ENCODE measurements at places on chromosomes 7 and 10.

- DNase-seq = no peak
Observed at GRCh38 chr7:107998660-107999480, 4.1 kb downstream of the LAMB1 start.

- DNase-seq = no peak
Observed at GRCh38 chr10:132400547-132401151, 3.6 kb downstream of the PWWP2B start.

GRCh38 chr7:117448655-117449054 lies 21.4 kb upstream of the ASZ1 start:
- DNase-seq = no peak

- DNase-seq = no peak
Observed at GRCh38 chr10:35572583-35572982, 32.6 kb upstream of the GJD4 start.

DNA sequence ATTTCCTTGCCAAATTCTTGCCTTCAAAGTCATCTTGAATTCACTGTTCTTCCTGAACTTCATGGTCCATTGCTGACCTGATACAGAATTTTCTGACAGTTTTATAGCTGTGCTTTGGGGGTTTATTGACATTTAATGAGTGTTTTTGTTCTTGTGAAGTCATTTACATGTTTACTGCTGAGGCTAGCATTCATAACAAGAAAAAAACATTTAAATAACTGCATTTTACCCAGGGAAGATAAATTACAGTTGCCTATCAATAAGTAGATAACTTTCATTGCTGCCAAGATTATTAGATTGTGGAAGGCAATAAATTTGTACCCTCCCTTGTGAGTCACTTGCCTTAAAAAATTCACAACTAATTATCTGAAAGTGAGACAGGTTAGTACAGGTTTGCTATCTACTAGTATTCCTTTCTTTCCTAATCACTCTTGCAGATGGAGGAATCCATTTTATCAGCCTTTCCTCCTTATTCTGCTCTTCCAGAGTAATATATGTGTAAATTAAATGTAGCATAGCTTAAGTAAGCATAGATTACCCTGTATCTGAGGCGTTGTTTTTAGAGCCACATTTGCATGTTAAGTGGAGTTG lies 178.4 kb downstream of the EXOC4 start:
- no peak for DNase-seq

- no peak for DNase-seq
Observed at GRCh38 chr10:86755454-86755739, 1.0 kb upstream of the BMPR1A start.

DNA sequence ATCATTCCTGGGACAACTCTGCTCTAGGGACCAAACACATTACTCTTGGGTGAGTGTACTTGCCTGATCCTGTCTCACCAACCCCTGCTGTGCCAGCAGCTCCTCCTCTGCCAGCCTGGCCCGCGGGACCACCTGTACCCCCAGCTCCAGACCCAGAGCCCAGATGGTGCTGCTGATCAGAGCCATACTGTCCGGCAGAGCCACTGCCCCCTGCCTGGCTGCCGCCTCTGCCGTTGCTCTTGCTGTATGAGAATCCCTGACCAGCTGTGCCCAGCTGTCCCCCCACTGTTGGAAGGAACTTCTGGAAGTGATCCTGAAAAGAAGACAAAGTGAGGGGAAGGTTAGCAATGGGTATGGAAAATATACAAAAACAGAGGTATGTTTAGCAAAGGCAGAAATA lies 6.9 kb downstream of the MYOZ1 start:
- no peak for DNase-seq

- DNase-seq = no peak
Observed at GRCh38 chr10:102994531-102995295, 76.6 kb downstream of the CNNM2 start.

DNA sequence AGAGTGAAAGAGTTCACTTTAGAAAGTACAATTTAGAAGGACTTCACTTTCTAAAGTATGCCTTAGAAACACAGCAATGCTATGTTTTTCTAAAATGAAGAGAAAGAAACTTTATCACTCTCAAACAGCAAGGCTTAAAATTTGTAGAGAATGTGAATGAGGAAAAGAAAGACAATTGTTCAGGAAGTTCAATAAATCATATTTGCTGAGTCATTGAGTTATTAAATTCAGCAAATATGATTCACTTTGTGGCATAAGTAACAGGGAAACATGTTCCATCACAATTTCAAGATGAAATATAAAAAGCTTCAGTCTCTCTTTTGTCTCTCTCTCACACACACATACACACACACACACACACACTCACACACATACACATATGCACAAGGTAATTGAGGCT lies 187.9 kb downstream of the PCDH15 start:
- DNase-seq = no peak

DNA sequence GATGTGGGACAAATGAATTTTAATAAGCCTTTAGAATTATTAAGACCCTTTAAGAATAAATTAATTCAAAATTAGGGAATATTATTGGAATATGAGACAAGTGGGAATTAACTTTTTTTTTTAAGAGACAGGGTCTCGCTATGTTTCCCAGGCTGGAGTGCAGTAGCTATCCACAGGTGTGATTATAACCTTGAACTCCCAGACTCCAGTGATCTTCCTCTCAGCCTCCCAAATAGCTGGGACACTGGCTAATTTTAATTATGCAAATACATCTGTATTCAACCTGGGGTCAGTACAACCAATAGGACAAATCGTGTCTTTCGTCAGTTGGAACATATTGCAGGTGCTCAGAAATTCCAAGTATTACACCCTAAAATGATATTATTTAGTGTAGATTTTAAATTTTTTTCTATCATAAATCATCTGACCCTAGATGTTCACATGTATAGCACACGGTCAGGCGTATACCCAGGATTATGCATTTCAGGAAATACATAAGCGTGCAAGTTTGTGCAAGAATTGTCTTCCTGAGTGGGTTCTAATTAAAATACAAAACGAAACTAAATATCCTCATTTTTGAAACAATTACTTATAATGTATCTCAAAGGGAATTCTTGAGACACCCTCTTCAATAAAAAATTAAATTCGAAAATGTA lies 1.2 kb downstream of the NT5C3A start:
- DNase-seq = no peak

- no peak for DNase-seq
Observed at GRCh38 chr10:8004469-8005000, 50.0 kb upstream of the GATA3 start.

DNA sequence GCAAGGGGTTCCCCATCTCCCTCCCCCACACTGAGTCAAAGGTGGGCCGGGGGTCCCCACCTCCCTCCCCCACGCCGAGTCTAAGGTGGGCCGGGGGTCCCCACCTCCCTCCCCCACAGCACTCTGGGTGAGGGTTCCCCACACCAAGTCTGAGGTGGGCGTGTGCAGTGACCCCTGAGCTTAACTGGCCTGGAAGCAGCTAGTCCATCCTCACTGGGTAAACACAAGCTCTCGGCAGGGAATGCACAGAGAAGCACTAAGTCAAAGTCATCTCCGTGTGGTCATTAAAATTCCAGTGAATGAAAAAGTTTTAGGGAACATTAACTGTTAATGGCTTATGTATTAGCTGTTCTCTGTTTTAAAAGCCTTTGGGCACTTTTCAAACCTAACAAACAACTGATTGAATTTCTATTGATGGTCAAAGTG lies 43.7 kb upstream of the PRKAR1B start:
- no peak for DNase-seq

DNA sequence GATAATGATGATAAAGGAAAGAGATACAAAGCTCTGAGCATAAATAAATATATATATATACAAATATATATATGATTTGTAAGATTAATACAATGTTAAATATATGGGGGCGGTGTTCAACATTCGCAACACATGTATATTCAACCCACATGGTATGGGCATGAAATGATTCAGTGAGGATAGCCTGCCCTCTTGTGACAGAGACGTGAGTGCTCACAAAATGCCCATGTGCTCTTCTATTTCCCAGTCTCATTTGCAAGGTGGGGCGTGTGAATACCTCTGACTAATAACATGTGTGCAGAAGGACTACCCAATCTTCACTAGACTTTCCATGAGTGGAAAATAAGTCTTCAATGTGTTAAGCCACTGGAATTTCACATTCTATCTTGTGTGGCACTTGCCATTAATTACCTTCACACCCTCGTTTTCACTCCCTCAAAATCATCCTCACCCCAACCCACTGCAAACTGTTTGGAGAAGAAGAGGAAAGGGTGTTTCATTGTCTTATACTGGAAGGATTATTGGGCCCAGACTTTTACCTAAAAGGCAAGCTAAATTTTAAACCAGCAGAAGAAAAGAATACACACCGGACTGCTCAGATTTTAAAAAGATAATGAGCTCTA lies 26.9 kb downstream of the ASAH2 start:
- DNase-seq = peak; percentile 2

DNA sequence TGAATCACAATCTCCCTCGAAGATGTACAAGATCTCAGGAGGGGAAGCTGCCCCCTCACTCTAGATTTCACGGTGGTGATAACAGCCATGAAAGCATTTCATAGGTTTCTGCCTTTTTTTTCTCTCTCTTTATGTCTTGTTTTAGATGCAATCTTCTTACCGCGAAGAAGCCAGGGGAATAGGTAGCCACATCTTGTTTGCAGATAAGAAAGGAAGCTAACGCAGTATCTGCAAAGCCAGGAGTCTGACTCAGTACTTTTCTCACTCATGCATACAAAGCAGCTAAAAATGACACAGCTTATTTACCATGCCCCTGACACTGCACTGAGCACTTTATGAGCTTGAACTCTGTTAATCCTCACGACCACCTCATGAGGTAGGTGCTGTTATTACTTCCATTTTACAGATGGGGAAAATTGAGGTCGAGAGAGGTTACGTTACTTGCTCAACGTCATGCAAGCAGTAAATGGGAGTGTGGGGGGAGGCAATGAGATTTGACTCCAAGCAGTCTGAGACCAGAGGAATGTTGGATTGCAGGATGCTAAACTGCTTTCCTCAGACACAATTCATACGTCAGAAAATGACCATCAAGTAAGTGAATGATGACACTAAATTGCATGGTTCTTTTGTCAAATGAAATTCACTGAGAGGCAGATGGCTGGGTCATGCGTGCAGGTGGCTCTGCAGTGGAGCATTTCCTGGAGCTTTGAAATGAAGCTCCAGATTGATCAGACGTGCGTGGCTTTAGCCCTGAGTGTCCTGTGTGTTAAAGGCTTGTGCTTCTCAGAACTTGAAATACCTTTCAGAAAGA lies 3.3 kb downstream of the MAP3K8 start:
- no peak for DNase-seq

DNA sequence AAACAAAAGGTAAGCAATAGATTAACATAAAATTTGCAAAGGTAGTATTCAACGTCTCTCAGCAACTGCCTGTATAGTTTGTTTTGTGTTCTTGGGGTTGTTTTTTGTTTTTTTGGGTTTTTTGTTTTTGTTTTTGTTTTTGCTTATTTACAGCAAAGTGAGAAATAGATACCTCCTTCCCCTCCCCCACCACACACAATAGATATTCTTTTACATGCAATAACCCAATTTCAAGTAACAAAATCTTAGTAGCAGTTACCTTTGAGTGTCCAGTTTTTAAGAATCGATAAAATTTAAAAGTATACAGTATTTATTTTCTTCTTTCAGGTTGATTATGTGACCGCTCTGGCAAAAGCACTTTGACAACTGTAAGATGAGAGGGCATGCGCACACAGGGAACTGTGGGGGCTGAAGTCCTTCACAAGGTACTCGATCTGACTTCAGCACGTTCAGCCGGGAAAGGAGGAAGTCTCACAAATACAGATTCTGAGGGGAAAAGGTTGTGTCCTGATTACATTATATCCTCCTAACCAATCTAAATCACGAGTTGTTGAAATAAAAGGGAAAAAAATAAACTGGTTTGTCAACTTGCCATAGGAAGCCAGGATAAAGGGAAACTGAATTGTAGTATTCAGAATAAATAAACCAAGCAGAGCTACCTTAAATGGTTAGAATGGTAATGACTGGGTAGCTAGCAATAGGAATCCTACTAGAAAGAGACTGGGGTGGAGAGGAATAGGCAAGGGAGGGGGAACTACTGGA lies 47.8 kb downstream of the CPEB3 start:
- no peak for DNase-seq

GRCh38 chr7:4738711-4739527 lies 36.5 kb upstream of the AP5Z1 start:
- DNase-seq = no peak

DNA sequence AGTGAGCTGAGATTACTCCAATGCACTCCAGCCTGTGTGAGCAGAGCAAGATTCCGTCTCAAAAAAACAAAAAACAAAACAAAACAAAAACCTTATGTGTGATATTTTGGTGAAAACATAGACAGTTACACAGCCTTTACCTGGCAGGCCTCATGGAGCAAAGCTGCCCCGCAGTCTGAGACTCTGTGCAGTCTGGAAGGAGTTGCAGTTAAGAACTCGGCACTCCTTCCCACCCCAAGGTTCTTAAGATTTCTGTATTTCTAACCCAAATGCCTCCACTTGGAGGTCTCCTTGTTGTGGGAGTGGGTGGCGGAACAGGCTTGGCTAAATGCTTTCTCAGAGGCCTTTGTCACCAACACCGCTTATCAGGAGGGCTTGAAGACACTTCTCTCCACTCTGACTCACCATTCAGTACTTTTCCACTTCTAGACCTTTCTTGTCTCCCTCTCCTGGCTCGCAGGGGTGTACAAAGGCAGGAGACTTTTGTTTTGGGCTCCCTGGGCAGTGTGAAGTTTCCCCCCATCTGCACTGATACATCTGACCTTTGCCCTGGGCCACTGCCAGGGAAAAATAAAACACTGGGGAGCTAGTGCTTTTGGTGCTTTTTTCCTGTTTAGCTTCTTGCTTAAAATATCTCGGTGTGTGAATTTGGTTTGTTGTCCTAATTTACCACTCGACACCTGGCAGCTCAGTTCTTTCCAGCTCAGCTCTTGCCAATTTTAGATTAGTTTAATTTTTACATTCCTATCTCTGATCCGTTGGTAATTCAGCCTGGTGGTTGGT lies 51.3 kb upstream of the MAGI2 start:
- DNase-seq = no peak

DNA sequence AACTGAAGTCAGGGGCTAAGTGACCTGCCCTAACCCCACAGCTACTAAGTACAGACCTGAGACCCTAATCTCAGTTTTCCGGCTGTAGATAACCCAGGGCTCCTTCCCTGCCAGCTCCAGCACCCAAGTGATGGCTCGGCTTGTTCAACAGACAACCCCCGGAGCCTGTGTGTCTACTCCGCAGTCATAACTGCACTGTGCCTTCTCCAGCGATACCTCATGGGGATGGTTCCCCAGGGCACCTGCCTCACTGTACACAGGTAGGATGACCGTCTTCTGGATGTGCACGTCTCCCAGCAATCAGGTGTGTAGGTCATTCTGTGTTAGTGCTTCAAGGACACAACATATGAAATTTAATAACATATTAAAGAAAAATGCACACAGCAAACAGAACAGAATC lies 37.1 kb downstream of the CPXM2 start:
- no peak for DNase-seq

DNA sequence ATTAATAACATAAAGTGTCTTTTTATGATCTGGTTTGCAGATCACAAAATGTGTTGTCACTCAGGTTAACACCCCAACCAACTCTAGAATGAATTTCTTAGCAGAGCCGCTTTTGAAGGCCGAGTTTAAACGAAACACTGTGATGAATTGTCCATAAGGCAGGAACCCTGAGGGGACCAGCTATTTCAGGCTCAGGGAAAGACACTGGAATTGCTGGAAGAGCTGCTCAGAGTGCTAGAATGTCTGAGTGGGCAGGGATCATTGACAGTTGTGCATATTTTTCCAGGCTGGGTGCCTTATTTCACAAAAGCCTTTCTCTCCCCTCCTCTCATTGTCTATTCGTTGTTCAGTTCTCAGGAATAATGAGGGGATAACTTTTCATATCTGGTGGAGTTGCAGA lies 68.7 kb upstream of the PRKG1 start:
- DNase-seq = no peak

All from activated T-cell treated with anti-CD3 and anti-CD28 coated beads for 4 hours (primary cell).